LHCN-M2 (cell line): ENCODE measurements at places on chromosomes 5 and 9.

DNA sequence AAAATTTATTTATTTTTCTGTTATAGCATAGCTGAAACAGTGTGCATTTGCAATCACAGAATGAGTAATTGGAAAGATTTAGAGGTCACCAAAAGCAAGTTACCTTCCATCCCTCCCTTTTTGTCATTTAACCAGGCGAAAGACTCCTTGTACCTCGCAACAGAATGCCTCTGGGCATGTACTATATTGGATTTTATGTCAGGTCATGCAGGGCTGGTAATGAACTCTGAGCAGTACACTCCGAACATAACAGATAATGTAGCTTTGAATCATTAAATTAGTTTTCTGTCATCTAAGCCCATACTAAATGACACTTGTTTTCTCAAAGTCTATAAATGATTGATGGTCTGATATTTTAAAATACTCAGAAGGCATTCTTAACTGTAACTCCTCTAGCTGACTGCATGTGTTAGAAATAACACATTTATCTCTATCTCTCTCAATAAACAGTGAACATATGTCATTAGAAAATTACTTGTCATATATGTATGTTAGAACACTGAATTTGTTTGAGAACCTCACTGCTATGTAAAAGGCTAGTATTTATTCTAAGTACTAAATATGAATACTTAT lies 541.2 kb downstream of the CDH10 start:
- DNase-seq, result no peak

DNA sequence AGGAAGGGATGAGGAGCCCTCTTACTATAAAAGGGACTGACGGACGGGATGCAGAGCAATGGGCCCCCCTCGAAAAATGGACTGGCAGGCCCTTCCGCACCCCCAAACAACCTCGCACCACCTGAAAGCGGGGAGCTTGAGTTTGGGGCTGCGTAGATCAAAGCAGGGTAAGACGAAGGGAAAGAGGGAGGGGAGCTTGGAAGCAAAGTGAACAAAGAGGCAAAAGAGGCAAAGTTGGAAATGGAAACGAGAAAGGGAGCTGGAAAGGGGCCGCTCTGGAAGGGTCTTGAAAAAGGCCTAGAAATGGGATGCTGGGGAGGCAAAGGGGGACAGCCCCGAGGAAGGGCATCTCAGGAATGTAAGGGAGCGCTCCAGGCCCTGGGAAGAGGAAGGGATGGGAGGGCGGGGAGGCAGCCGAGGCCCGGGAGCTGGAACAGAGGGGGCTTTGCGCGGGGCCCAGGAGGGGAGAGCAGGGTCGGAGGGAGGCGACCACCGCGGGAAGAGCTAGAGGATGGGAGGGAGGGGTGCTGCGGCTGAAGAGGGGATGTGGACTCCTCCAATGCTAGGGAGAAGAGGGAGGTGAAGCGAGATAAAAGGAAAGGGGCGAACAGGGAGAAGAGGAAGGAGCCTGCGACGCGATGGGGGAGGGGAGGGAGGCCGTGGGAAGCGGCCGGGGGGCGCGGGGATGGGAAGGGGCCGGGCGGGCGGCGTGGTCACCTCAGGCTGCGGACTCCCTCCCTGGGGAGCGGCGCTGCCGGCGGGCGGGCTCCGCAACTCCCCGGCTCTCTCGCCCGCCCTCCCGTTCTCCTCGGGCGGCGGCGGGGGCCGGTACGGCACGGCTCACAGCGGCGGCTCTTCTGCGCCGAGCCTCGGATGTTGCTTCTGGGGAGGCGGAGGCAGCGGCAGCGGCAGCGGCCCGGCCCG lies 577 bp downstream of the RNF145 start:
- DNase-seq, result no peak

DNA sequence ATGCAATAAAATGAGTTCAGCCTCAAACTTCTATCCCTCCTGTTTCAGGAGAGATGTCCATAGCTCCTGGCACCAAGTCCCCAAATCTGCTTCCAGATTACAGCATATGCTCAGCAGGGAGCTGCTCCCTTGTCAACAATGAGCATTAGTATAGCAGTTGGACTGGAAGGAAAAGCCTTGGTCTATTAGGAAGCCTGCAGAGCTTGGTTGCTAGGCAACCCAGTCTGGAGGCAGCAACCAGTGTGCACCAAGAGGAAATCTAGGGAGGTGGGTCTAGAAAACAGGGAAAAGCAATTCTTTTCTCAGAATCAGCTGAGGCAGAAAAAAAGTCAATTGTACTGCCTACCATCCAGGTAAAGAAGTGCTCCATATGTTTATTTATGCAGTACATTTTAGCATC lies 229.5 kb upstream of the NMUR2 start:
- no peak for DNase-seq

DNA sequence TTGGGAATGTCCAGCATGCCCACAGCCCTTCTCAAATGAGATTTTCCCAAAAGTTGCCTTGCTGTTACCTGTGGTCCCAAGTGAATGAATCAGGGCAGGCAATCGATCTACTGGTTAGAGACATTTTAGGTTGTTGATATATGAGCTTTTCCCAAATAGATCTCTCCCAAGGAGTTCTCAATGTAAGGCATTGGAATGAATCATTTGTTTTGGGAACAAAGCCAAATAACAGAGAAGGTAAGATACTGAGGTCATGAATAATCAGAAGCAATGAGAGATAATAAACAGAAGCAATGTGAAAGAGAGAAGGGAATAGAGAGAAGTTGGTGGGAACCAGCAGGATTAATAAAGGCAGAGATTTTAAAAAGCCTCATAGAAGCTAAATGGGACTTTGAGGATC lies 93.6 kb upstream of the FER start:
- peak; percentile 37 for DNase-seq

- no peak for DNase-seq
Measured at GRCh38 chr5:120101771-120102170, 362.3 kb upstream of the PRR16 start.

- peak; percentile 42 for DNase-seq
Measured at GRCh38 chr5:76690704-76691466, 25.0 kb upstream of the F2R start.

DNA sequence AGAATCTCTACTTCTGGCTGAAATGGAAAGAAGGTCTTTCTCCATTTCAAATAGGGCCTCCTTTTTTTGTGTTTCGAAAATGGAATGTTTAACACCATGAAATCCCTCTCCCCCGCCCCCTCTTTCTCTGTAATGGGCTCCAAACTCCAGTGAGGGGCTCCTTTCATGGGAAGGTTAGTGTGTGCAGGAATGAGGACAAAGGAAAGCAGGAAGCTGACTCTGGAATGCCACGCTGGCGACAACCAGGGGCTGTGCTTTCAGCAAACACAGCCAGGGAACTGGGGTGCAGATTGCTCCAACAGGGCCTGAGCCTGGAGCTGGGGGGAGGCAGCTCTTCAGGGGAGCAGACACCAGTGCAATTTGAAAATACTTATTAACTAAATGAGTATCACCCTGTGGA lies 82.8 kb downstream of the CRB2 start:
- DNase-seq, result no peak

- DNase-seq, result peak; percentile 88
Measured at GRCh38 chr5:54120473-54120872, 189.9 kb downstream of the ARL15 start.

GRCh38 chr5:88203981-88204750 lies 64.5 kb downstream of the TMEM161B start:
- peak; percentile 9 for DNase-seq

DNA sequence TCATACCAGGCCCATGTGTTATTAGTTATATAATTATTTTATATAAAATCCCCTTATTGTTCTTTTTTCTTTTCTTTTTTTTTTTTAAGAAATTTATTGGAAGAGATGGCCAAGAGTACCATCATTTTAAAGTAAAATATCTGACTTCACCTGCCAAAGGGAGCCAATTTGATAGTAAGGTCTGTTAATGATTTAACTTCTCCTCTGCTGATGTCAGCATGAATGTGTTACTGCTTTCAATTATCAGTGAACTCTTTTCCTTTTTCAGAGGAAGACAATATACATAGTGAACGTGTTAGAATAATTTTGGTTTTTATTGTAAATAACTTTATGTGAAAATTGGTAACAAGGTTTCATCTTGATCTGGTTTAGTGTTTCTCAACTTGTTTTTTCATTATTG lies 409.6 kb downstream of the SH3GL2 start:
- DNase-seq, result no peak

DNA sequence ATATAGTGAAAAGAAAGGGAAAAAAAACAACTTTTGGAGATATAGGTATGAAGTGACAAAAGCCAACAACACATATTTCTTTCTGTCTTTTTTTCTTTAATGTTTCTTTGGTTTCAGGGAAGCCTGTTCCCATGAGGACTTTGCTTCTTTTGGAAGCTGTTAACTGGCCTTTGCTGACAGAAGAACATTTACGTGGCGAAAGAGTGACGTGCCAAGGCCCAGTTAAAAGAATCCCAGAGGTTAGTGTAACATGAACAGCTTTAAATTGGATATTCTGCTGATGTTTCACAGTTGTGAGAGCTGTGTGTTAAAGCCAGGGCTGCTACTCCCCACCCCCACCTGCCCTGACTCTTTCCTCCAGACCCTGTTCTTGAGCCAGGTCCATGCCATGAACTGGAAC lies 275.9 kb downstream of the CRB2 start:
- no peak for DNase-seq

GRCh38 chr5:120803282-120803681 lies 339.2 kb downstream of the PRR16 start:
- DNase-seq, result peak; percentile 52

DNA sequence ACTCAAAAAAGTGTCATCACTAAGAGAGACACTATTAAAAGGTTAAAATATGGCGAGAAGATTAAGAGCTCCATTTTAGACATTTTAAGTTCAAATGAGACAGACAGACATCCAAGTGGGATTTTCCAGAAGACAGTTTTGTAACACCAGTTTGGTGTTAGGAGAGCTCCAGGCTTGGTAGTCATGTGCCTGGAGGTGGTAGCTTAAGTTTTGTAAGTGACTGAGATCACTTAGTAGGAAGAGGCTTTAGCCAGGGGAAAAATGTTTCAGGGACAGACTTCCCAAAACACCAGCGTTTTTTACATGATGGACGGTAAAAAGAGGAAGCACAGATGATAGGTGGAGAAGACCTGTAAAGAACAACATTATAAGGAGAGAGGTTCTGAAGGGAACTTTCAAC lies 150.3 kb downstream of the GIN1 start:
- no peak for DNase-seq

GRCh38 chr5:154755361-154756008 lies at the start of gene LARP1:
TSS of gene LARP1 (plus strand) at chr5:154755377. CDS start at chr5:154755758, 381 bp downstream.
- DNase-seq, result peak; percentile 31

DNA sequence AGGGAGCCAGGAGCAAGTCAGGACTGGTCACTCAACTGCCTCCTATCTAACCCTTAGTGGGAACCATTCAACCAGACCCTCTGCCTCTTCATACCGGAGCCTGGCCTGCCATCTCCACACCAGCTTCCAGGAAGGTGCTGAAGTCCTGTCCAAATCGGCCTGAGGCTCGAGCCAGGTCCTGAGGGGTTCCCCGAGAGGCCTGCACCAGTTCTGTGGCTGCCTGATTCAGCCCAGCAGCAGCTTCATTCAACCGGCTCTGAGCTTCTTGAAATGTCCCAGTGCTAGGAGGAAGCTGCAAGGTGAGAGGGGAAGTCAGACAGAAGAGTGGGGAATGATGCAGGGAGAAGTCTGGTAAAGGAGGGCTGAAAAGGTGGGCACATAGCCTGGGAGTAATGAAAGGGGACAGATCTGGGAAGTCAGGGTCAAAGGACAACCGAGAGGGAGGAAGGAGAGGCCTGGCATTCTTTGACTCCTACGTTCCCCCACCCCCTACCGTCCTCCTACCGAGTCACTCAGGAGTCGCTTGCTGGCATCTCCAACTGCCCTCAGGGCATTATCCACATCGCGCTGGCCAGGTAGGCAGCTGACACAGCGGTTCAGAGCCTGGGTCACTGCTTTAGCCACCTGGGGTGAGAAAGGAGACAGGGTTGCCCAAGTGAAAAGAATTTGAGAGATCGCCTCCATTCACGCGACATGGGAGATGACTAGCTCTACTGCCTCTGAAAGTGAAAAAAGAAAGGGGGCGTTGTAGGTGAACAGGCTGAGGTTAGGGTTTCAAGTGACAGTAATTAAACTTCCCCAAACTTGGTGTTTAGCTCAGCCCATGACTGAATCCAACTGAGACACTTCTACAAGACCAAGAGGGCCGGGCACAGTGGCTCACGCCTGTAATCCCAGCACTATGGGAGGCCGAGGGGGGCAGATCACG lies 20.2 kb downstream of the TLN1 start:
- DNase-seq, result no peak

- DNase-seq, result no peak
Measured at GRCh38 chr9:27688954-27689353, 115.7 kb upstream of the C9orf72 start.

GRCh38 chr5:145246379-145246778 lies 588.8 kb downstream of the PRELID2 start:
- DNase-seq, result no peak

GRCh38 chr9:7325995-7326394 lies 473.6 kb downstream of the DMAC1 start:
- DNase-seq, result no peak

DNA sequence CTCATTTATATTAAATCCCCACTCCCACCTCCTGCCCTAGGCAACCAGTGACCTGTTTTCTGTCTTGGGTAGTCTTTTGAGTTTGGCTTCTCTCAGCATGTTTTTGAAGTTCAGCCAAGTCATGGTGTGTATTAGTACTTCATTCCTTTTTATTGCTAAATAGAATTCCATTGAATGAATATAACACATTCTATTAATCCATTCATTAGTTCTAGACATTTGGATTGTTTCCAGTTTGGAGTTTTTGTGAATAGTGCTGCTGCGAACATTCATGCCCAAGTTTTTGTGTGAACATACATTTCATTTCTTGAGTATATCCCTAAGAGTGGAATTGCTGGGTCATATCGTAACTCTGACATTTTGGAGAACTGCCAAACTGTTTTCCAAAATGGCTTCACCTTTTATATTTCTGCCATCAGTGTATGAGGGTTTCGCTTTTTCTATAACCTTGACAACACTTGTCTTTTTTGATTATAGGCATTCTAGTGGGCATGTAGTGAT lies 2.7 kb downstream of the ZNF346 start:
- DNase-seq, result no peak

- no peak for DNase-seq
Measured at GRCh38 chr9:32334916-32335895, 49.2 kb upstream of the ACO1 start.

GRCh38 chr5:109825450-109825849 lies 135.7 kb downstream of the MAN2A1 start:
- DNase-seq, result peak; percentile 42

- DNase-seq, result no peak
Measured at GRCh38 chr9:137643921-137644320, 25.1 kb downstream of the EHMT1 start.
